Vagina (tissue), 2 donors: ENCODE measurements at places on chromosomes 11 and 22.

DNA sequence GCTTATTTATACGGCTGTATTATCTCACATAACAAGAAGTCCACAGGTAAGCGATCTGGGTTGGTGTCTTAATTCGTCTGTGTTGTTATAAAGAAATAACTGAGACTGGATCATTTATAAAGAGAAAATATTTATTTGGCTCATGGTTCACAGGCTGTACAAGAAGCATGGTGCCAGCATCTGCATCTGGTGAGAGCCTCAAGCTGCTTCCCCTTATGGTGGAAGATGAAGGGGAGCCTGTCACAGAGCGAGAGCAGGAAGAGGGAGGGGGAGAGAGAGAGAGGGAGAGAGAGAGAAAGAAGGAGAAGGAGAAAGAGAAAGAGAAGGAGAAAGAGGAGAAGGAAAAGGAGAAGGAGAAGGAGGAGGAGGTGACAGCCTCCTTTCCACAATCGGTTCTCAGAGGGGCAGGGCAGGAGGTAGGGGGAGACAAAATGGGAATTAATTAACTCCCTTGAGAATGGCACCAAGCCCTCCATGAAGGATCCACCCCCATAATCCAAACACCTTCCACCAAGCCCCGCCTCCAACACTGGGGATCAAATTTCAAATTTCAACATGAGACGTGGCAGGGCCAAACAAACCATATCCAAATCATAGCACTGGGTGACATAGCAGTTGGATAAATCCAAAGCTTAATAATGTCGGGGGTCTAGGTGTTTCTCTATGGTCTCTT, 15.0 kb upstream of the TRIM44 start:
- no peak for DNase-seq

DNA sequence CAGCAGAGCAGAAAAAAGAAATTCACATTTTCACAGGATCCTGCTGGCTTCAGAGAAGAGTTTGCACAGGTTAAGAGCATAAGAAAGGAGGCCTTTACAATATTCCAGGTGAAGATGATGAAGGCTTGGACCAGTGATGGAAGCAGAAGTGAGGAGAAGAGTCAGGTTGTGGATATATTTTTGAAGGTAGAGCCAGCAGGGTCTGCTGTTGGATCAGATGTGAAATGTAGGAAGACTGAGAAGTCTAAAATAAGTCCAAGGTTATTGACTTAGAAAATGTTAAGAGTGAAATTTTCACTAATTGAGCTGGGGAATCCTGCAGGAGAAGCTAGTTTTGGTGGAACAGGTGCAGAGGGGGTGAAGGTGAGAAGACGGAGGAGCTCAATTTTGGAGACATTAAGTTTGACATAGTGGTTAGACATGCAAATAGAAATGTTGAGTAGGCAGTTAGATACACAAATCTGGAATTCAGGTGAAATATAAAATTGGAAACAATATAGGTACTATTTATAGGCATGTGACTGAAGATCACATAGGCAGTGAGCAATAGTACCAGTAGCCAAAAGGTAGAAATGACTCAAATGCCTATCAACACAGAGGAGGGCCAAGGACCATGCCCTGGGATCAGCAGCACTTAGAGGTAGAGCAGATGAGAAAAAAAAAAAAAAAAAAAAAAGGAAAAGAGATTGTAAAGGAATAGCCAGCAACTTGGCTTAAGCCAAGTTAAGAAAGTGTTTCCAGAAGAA, 252.0 kb downstream of the AASDHPPT start:
- no peak for DNase-seq

GRCh38 chr11:8683115-8683807, 669 bp downstream of the RPL27A start:
- no peak for DNase-seq

DNA sequence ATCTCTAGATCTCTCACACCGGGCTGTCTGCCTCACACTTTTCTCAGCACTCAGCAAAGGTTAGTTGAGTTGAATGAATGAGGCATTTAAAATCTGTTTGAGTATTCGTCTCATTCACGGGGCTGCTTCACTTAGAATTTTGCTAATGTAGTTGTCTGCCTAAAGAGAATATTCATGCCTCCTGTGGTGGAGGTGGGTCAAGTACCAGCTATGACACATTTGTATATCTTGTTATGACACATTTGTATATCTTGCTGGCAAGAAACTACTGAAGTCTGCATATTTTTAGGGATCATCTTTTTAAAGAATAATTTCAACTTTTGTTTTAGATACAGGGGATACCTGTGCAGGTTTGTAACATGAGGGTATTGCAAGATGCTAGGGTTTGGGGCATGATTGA, 43.1 kb downstream of the LDLRAD3 start:
- no peak for DNase-seq

- DNase-seq = no peak
These were observed 129.0 kb downstream of the TBC1D22A start for GRCh38 chr22:46891382-46891951.

GRCh38 chr11:95922099-95922498, 1.8 kb downstream of the MTMR2 start:
- no peak for DNase-seq

DNA sequence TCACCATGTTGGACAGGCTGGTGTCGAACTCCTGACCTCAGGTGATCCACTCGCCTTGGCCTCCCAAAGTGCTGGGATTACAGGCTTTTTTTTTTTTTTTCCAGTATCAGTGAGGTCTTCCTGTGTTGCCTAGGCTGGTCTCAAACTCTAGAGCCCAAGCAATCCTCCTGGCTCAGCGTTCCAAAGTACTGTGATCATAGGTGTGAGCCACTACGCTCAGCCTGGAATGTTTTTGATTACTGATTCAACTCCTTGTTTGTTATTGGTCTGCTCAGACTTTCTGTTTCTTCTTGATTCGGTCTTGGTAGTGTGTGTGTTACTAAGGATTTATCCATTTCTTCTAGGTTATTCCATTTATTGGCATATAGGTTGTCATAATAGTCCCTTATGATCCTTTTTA, 31.3 kb downstream of the NAGA start:
- DNase-seq = no peak

DNA sequence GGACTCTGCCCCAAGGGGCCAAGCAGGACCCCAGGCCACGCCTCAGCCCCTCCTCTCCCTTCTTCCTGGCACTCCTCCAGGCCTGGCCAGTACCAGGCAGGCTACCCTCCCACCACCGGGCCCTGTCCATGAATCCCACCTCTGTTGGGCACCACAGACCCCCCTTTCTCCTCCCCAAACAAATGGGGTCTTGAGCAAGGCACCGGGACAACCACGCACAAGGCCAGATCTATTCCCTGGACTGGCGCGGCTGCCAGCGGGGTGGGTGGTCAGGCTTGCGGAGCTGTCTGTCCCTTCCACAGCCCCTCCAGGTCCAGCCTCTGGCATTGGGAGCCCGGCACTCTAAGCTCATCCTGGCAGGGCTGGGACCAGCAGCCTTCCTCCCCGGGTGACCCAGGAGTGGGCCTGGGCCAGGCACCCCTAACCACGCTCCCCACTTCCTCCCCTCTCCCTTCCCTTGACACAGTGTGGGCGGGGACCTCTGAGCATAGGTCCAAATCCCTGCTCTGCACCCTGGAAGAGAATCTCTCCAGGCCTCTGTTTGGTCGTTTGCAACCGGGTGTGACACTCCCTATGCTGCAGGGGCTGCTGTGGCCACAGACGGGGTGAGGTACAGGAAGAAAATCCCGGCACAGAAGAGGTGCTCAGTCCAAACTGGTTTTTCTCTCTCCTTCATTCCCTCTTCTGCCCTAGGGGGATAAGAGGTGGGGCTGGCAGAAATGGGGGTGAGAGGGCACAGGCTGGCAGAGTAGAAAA, 14.6 kb downstream of the ELFN2 start:
- DNase-seq = no peak

DNA sequence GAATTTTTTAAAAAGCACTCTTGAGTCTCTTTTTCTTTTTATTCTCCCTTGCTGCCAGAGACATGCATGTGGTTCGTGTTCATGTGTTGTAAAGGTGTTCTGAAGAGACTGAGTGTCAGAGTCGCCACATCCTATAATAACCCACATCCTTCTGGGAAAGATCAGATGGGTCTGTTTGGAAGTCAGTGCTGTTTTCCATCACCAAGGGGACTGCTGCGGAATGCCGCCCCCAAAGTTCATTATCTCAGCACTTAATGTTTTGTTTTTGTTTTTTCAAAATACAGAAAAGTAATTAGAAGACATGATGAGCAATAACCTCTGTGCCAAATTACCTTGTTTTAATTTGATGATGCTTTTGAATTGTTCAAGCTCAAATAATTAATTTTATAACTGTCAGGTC, 56.9 kb upstream of the EIF3M start:
- DNase-seq = no peak

- DNase-seq = no peak
These were observed 283.5 kb downstream of the TTC28 start for GRCh38 chr22:28395920-28396753.

GRCh38 chr22:24847490-24847889, 41.5 kb downstream of the SGSM1 start:
- no peak for DNase-seq

- DNase-seq = peak; percentile 87
These were observed 2.3 kb downstream of the CBX7 start for GRCh38 chr22:39149915-39150847.
